NCI-H526 (cell line): ENCODE measurements at places on chromosomes 11 and 22.

- peak; percentile 45 for DNase-seq
Observed at GRCh38 chr11:120068114-120068573, 69.8 kb downstream of the TRIM29 start.

DNA sequence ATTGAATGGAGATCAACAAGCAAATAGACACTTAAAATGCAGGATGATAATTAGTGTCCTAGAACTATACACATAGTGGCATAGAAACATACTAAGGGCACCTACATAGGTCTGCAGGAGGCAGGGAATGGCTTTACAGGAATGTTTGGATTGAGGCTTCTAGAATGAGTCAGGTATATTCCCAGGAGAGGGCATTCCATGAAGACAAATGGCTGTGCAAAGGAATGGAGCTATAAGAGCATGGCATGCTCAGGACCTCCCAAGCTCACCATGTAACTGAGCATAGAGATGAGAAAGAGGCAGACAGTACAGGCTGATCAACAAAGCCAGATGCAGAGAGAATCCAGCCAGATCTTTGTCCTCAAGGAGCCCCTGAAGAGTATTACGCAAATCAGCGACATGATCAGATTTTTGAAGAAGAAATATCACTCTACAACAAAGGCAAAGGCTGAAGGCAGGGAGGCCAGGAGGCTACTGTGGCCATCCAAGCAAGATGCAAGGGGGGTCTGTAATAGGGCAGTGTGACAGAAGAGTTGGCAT lies 211.1 kb upstream of the MTNR1B start:
- no peak for DNase-seq

DNA sequence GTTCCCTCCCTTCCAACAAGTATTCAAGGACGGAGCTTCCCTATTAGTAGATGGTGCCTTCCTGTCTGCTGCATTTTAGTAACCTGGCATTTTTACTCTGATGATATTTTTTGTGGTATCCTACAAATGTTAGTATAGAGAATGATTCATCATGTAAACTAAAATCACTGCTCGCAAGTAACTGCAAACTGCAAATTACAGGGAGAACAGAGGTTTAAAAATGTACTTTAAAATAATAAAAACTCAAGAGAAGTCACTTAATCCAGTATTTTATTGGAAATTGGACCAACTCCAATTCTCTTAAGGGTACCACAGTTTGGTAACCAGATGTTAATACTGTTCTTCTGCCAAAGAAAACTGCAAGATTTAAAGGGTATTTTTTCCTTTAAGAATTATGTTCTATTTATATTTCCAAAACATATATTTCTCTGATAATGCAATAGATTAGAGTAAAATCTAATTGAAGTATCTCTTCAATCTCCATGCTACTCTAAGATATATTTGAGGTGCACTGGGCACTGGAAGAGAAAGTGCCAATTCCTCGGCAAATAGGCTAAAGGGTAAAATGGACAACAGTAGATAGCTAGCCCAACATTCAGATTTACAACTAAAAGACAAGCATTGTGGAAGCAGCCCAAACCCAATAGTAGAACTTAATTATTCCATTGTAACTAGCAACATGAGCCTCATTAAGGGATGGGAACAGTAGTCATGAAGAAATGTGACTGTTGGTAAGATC lies 298.0 kb downstream of the TTC28 start:
- no peak for DNase-seq

- DNase-seq = no peak
Observed at GRCh38 chr11:128374026-128374425, 213.3 kb downstream of the ETS1 start.

GRCh38 chr22:30232716-30233218 lies 13.8 kb downstream of the LIF start:
- DNase-seq = no peak

DNA sequence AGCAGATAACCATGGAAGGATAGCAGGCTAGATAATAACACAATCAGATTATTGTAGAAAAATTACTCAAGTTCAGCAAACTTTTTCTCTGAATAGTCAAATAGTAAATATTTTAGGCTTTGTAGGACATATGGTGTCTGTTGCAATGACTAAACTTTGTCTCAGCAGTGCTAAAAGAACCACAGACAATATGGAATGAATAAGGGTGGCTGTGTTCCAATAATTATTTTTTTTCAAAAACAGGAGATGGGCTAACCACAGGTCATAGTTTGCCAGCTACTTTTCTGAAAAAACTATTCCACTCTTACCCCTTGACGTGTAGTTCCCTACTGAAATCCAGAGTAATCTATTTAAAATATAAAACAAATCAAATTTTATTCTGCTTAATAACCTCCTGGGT lies 153.9 kb upstream of the LRRC4C start:
- DNase-seq = no peak

DNA sequence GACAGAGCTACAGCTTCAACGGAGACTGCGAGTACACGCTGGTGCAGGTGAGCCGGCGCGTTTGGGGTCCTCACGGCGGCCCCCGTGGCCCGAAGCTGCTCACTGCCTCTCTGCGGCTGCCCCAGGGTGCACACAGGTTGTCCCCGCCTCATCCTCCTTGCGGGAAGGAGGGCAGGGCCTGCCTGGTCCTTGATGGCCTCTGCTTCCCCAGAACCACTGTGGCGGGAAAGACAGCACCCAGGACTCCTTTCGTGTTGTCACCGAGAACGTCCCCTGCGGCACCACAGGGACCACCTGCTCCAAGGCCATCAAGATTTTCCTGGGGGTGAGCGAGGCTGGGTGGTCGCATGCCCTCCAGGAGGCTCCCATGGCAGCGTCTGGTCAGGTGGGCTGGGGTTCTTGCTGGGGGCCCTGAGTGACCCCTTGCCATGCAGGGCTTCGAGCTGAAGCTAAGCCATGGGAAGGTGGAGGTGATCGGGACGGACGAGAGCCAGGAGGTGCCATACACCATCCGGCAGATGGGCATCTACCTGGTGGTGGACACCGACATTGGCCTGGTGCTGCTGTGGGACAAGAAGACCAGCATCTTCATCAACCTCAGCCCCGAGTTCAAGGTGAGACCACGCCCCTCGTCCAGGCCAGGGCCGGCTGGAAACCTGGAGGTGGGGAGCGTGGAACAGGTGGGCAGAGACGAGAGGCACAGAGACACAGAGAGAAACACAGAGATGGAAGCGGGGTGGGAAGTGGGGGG lies 19.4 kb downstream of the MUC5AC start:
- DNase-seq = no peak

- DNase-seq = peak; percentile 73
Observed at GRCh38 chr11:83659466-83659865, 373.3 kb upstream of the CCDC90B start.

DNA sequence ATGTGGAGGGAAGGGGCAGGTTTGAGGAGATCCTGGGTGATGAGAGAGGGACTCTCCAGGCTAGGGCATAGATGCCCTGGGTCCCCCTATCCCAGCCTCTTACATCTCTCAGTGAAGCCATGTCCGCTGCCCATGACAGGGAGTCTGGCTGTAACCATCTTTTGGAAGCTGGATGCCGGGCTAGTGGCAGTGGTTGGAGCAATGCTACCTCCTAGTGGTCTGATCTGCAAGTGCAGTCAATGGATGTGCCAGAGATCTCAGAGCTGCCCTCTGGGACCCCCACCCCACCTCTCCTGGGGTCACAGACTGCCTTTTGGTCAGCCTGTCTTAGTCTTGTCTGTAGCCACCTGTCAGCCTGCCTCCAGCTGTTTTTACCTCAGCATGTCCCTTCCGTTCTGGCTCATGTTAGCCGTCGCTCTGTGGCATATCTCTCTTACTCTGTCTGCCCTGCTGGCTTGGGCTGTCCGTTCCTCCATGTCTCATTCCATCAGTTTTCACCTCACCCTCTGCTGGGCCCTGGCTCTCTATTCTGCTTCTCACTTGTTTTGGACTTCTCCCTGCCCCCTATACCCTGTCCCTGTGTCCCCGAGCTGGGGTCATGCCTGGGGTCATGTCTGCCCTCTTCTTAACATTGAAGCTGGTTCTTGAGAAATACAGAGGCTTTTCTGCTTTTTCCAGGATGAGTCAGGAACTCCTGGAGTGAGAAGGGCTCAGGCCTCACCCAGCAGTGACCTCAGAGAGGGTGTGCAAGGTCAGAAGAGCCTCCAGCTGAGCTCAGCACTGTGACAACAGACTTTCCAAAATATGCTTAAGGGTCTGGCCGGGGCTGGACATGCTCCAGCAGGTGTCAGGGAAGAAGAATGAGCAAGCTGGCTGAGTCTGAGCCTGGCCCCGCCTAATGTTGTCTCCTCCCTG lies 52.0 kb upstream of the THY1 start:
- DNase-seq = peak; percentile 94

DNA sequence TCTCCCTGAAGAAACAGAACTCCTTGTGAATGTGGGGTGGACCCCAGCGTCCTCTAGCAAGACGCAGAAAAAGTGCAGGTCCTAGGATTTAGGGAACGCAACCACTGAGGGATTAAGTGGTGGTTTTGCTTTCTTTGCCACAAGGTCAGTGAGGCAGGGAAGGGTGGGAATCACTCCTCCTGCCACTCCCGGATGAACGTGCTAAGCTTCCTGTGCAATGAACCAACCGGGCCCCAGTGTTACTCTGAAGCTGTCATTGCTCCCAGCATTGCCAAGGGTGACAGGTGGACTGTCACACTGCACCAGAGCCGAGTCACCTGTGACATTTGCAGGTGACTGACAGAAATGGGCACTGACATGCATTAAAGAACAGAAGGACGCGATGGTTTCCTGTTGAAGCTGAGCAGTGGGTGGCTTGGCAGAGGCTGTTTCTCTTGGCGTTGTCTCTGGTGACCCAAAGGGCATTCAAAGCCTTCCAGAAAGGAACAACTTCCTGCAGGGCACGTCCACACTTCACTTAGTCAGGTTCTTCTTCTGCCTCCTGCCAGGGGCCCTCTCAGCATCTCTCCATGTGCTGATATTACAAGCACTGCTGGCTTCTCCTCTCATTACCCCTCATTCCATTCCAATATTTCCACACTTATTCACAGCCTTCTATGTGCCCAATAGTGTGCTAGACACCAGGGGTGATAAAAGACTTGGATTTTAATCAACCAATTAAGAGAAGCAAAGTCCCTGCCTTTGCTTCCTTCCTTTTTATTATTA lies 9.7 kb downstream of the KIRREL3 start:
- DNase-seq = no peak

GRCh38 chr11:64028398-64029115 lies 7.2 kb upstream of the FLRT1 start:
- DNase-seq = peak; percentile 91

DNA sequence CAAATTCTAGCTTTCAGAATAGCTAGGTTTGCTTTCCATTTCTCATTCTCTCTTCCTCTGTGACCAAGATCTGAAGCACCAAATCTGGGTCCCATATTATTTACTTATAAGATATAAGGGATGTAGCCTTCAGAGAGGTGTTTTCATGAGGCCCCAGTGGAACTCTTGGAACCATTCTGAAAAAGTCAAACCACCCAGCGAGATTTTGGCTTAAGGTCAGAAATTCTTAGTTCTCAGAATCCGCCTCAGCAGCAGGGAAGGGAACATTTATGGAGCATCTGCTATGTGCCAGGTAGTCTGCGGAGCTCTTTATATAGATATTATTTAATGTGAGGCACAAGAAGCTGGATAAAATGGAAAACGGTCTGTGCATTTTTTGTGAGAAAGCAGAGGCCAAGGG lies 6.3 kb downstream of the NAV2 start:
- no peak for DNase-seq

DNA sequence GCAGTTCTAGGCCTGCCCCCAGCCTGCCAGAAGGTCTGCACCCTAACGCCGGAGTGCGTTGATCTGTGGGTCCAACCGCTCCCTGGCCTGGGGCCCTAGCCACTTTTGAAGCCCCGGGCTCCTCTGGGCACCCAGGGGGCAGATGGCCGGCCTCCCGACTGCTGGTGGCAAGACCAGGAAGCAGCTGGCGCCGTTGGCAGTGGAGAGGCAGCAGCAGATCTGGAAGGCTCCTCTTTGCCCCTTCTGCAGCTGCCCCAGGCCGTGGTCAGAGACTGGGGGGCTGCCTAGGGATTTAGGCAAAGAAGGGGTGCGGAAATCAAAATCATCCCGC lies 445 bp upstream of the VWCE start:
- no peak for DNase-seq

- no peak for DNase-seq
Observed at GRCh38 chr11:77301510-77301909, at the start of gene GDPD4. GDPD4 (minus strand) TSS chr11:77301686; CDS start chr11:77285137, 16,549 bp downstream.

- DNase-seq = no peak
Observed at GRCh38 chr11:45021692-45022141, 71.0 kb upstream of the TP53I11 start.

DNA sequence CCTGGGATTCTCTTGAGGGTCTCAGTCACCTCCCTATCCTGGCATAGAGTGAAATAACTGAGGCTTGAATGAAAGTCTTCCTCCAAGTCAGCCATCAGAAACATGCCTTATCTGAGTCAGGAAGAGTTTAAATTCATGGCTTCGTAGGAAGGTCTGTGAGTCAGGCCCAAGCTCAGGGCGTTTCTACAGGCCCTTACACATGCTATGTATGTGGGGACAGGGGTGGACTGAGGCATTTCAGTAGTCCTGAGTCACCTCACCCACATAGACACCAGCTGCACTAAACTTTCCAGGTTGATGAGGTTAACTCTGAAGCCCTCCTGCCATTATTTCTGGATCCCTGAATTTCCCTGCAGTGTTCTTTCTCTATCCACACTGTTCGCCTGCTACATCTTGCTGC lies 134.6 kb upstream of the RCN1 start:
- DNase-seq = no peak

GRCh38 chr11:111378185-111378860 lies 752 bp downstream of the POU2AF1 start:
- DNase-seq = no peak

DNA sequence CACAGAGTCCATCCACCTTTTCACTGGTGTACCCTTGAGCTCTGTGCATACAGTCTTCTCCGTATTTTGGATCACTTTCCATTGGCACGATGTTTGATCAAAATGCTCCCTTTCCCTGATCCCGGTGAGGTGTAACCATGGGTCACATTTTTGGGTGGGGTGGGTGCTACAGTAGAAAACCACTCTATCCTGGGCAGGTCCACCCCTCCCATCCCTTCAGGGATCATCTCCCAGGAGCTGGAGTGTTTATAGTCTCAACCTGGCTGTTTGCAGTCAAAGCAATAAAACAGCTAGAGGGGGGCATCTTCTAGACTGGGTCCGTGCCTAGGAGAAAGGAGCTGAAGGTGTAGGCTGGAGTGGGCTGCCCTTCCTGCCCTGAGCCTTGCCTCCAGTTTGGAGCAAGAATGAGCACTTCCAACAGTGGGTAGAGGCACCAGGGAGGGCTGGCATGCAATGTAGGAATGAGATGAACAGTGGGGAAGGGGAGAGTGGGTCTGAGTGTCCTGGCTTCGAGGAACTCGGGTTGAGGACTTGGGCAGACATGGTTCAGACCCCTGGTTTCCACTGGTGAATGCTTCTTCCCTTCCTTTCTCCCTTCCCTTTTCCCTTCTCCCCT lies 38.8 kb downstream of the RNF141 start:
- DNase-seq = no peak

- no peak for DNase-seq
Observed at GRCh38 chr11:124899383-124900145, 1.9 kb upstream of the ROBO4 start.

- no peak for DNase-seq
Observed at GRCh38 chr11:47233989-47234668, 14.5 kb downstream of the ACP2 start.

- DNase-seq = no peak
Observed at GRCh38 chr11:94500181-94500580, 6.4 kb downstream of the ANKRD49 start.

GRCh38 chr11:71309611-71310010 lies 57.2 kb upstream of the SHANK2 start:
- DNase-seq = no peak
